ENCODE measurements at places on chromosomes 5 and 9.

DNA sequence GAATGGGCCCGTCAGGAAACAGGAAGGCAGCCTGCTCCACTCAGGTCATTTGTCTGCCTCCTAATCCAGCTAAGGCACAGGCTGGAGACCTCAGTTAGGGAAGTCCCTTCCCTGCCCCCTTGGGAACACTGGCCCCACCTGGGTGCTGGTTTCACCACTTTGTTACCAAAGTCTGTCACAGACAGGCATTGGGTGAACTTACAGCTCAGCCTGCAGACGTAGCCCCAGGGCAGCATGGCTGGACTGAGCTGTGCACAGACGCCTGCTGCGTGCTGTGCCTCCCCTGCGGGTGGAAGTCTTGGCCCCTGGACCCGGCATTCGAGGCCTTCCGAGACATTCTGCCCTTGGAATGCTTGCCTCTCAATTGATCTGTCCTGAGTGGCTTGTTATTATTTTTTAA is 48.9 kb downstream of the TENT4A start:
- no peak for DNase-seq

- peak; percentile 52 for DNase-seq
These were observed 3.2 kb upstream of the UHRF2 start for GRCh38 chr9:6409811-6410210.

DNA sequence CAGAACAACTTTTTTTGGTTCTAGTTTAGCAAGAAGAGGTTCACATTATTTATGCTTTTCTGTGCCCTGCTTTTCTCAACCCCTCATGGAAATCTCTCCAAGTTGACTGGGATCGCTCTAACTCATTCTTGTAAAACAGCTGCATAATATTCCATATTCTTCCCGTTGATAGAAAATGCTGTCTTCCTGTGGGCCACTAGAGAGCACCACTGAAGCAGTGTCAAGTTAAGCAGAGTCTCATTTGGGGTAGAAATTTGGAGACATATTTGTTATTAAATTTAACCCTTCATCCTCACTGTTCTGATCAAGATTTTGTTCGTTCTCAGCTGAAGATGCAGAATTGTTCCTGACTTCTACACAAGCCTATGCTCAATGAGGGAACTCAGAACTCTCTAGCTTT is 140.1 kb downstream of the CEMIP2 start:
- no peak for DNase-seq

DNA sequence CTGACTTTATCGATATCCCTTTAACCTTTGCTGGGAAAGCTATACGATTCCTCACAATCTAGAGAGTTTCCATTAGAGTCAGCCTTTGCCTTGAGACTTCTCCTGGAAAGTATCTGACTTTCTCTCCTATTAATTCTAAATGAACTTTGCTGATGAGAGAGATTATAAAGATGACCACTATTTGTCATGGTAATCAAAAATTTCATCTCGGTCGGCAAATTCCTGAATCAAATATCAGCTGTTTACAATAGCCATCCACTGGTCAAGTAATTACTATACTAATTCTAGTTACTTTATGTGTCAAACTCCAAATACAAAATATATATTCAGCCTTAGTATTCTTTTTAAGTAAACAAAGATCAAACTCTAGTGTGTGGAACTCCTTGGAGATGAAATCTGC is 164.4 kb upstream of the ITGA1 start:
- DNase-seq = no peak

- DNase-seq = no peak
These were observed 351.0 kb downstream of the KIAA0825 start for GRCh38 chr5:94267350-94267899.

DNA sequence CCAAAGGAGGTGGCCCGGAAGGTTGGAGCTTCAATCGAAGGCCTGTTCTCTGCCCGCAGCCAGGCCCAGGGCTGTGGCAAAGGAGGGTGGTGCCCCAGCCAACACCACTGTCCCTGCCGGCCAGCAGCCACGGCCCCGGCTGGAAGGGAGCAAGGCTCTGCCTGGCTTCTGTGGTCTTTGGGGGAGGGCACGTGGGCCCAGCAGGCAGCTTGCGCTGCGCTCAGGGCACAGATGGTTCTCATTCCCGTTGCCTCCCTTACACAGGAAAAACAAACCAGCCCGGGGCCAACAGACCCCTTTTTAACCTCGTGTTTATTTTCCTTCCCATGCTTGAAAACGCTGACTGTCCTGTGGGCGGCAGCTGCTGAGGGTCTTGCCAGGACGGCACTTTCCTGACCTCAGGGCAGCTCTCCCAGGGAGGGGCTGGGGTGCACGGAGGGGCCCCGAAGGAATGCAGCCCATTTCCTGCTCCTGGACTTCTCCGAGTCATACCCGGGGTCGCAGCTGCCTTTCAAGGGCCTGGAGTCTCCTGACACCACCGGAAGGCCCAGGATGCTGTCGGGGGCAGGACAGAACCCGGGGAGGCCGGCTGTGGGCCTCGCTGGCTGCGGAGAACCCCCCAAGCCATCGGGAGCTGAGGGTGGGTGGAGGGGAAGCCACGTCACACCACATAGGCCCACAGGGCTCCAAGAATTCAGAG is 1.1 kb upstream of the GPSM1 start:
- no peak for DNase-seq

GRCh38 chr9:89899573-89899972 is 294.8 kb downstream of the GADD45G start:
- DNase-seq = no peak

DNA sequence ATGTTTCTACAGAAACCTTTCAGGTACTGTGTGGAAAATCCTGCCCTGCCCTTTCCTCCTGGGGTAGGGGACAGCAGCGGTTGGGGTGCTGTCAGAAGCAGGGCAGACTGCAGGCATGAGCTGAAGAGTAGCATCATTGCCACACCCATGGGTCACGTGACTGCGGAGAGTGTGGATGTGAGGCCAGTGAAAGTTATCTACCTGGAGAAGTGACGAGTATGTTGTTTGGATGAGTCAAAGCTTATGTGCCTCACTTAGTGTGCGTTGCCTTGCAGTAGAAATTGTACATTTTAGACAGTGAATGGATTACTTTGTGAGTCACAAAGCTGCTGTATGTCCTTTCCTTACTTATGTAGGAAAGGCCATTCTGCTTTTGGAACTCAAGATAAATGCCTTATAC is 21.7 kb upstream of the ACTBL2 start:
- no peak for DNase-seq

DNA sequence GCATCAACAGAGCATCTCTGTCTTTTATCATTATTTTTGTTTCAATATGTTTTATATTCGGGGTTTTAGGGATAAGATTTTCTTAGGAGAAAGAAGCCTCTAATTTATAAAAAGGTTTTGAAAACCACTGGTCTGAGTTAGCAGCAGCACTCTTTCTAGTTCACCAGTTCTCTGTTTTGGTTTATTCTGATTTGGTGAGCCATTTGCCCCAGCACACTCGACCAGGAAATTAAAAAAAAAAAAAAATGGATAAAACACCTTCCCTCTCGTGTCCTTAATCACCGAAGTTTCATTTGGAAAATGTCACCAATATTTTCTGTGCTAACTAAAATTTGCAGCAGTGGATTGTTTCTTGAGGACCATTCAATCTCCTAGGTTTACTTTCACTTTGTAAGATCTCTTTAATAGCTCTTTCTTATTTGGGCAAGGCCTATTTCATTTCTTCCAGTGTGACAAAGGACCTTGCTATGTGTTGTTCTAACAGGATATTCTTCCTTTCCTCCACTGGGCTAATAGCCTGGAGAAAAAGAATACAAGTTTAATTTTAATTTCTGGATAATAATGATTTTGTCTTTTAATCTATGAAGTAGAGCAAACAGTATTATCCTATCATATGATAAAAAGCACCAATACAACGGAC is 57.8 kb upstream of the ANXA1 start:
- no peak for DNase-seq

GRCh38 chr9:135123773-135124134 is 36.3 kb downstream of the OLFM1 start:
- no peak for DNase-seq

DNA sequence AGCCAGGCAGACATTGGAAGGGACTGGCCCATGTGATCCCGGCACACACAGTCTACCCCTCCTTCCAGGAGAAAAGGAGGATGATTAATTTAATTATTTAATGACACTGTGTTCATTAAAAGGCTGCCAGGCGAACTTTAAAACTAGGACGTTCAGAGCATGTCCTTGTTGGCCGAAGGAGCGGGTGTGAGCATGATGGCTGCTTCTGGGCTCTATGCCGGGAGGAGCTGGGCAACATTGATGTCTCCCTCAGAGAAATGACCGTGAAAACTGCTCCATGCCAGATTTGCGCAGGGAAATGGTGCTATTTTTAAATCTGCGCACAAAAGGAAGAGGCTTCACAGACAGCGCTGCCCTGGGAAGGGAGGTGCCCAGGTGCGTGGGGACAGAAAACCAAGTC is 284.9 kb upstream of the IRX4 start:
- no peak for DNase-seq

DNA sequence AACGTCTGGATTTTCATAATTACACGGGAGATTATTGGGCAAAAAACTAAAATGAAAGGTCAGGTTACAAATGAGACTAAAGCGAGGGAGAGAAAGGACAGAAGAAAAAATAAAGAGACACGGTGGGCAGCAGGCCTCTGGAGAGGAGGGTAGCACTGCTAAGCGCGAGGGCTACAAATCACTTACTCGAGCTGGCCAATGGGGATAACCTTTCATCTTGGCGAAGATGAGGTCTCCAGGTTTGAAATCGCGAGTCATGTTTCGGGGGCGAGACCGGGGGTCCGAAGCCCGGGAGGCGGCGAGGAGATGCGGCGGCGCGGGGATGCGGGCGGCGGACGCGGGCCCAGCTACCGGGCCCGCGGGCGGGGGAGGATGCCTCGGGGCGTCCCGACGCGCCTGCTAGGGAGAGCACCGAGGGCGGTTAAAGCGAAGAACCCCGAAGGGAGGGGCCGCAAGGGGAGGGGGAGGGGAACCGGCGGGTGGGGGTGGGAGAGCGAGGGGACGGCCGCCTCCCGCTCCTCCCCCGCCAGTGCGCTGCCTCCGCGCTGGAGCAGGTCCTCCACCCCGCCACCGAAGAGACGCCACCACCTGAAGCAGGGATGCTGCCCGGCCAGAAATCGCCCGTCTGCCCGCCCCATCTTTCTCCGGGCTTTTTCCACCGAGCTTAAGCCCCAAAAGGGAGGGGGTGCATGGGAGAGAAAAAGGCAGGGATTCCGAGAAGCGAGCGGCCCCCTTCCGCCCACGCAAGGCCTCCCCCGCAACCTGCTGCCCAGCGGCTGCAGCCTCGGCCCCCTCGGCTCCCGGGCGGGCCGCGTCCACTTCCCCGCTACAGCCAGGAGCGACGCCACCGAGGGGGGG is 610 bp downstream of the PSIP1 start:
- DNase-seq = peak; percentile 40

DNA sequence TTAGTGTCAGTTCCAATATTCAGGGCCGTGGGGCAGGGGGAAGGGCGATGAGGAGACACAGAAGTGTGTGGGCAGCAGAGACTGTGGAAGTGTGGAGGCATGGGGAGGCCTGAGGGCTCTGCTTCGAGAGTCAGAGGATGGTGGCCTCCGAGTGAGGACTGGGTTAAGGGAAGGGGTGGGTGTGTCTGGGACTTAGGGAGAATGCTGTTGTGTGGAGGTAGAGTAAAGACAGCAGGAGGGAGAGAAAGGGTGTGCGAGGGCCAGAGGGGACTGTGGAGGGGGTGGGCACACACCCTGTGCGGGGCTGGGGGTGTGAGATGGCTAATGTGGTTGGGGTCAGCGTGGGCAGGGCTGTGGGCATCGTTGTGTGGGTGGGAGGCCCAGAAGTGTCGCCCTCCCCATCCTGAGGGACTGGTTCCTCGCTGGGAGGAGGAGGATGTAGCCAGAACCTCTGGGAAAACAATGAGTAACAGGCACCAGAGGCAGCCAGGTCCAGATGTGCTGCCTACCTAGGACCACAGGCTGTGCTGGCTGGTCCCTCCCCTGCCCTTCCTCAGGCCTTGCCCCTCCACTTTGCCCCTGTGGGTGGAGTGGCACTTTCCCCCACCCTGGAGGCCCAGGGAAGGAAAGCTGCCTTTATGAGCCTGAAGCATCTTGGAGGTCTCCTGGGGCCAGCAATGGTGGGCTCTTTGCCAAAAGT is 4.2 kb downstream of the USP20 start:
- DNase-seq = no peak

DNA sequence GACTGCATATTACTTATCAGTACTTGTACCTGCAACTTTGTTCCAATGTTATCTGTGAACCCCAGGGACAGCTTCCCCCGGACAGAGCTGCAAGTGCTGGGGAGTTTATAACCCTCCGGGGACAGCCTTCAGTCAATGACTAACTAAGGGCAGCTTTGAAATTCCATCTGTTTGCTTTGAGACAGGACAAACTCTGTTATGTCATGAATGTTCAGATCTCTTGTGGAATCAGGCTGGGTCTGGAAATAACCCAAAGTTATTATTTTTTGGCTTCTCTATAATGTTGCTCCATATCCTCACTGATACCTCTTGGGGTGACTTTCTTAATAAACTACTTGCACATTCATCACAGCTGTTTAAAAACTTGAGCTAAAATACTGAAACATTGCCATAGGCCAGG is 617.5 kb upstream of the TLE4 start:
- no peak for DNase-seq

DNA sequence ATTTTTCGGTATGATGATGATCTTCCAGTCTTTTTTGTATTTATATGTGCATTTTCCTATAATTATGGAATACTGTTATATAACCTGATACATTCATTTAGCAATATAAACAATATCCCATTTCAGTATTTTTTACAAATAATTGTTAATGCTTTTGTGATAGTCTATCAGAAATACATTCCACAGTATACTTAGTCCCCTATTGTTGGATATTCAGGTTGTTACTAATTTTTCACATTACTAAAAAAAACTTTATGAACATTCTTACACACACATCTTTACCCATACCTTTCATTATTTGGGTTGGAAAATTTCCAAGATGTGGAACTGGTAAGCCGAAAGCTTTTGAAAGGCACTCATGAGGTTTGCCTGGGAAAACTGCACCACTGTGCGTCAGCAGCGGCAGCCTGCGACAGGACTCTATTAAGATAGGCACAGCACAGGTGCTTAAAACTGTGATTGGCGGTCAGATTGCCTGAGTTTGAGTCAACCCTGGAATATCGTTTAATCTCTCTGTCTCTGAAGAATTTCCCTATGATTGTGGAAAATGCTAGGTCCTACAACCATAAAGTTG is 147.5 kb upstream of the ERCC6L2 start:
- no peak for DNase-seq

- DNase-seq = peak; percentile 10
These were observed 791.9 kb upstream of the CDH6 start for GRCh38 chr5:30401479-30402058.

DNA sequence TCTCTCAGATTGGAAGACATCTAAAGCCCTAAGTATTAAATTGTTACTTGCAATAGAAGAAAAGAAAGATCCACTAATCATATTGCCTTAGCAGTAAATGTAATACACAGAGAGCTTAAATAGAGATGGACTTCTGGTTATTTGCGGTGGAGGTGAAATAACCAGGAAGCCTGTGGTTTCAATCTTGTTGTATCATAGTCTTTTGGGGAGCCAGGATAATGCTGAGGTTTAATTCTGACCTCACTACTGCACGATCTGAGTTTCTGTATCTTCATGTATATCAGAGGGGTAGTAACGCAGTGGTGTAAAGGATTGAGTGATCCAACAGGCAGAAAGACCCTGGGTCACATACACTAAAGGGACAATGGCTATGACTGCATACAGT is 71.7 kb downstream of the ANKRD55 start:
- DNase-seq = no peak

GRCh38 chr9:133886563-133887501 is 105.3 kb downstream of the VAV2 start:
- DNase-seq = no peak

- no peak for DNase-seq
These were observed 189.3 kb downstream of the AOPEP start for GRCh38 chr9:94915476-94916450.

GRCh38 chr9:13352451-13352979 is 73.0 kb upstream of the MPDZ start:
- DNase-seq = no peak

Measured in muscle of arm (tissue), 14 donors.